ENCODE measurements at places on chromosomes 3 and 15. TPM values are rescaled to one million over a fixed set of nuclear protein-coding genes. Genes with fewer than 3 reads are reported as not detected.

DNA sequence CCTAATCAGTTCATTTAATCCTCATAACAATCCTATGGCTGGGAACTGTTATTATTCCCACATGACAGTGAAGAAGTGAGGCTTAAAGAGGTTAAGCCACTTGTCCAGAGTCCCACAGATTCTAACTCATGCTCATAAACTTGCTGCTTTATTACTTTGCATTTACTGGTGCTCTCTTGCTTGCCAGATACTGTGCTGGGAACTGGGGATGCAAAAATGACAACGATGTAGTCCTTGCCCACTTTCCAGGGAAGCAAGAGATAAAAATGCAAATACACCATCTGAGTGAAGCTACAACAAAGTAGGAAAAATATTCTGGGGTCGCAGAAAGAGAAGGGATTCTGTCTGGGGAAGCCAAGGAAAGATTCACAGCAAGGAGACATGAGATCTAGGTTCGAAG is 335.0 kb downstream of the VPS13C start:
- H3K36me3 ChIP-seq: no peaks in the 10 kb centered on the region
- DNase-seq: no peak
- H3K27ac ChIP-seq: no peak overlapping the region
- H3K4me3 ChIP-seq: no peak overlapping the region
- no peaks in the 10 kb centered on the region for H3K4me1 ChIP-seq

DNA sequence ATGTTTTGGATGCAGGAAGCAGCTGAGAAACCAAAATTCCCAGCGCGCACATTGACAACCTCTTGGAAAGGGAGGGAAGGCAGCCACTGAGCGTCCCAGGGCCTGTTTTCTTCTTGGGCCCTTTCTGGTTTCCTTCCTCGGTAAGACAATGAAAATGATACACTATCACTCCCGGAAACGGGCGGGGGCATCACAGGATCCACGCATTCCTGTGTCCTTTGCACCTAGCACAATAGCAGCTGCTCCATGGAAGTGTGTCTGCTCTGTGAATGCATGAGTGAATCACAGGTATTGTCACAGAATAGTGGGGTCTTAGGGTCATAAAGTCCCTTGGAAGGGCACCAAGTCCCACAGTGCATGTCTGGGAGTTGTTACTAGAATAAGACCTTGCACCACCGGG is 6.3 kb upstream of the ITPKA start:
- H3K4me1 ChIP-seq: peaks cover 6% of the 10 kb centered on the region
- no peak for DNase-seq

- no peak overlapping the region for H3K4me3 ChIP-seq
- no peak for DNase-seq
- no peak overlapping the region for H3K27ac ChIP-seq
- H3K36me3 ChIP-seq: peaks cover 5% of the 10 kb centered on the region
- no peaks in the 10 kb centered on the region for H3K4me1 ChIP-seq
Observed at GRCh38 chr3:17402442-17402841, 340.0 kb downstream of the TBC1D5 start.

DNA sequence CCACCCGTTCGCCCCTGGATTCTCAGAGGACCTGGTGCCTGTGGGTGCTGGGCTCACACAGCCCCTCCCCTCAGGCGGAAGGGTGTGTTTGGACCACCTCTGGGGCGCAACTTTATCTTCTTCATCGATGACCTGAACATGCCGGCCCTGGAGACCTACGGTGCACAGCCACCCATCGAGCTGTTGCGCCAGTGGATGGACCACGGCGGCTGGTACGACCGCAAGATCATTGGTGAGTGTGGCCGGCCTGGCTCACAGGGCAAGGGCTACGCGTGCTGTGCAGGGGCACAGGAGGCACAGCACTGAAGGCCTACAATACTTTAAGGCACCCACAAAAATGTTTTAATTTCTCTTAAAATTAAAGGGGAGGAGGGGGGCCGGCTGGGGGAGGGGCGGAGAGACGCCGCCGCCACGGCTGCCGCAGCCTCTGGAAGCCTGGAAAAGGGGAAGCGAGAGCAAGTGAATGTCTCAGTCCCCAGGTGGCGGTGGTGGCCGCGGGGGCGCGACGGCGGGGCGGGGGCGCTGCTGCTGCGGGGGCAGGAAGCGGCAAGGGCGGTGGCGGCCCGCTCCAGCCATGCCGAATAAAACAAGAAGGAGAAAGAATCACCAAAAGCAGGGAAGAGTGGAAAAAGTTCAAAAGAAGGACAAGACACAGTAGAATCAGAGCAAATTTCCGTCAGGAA is 56.8 kb downstream of the DNAH1 start:
- no peak overlapping the region for H3K27ac ChIP-seq
- H3K4me3 ChIP-seq: no peak overlapping the region
- no peaks in the 10 kb centered on the region for H3K4me1 ChIP-seq
- no peaks in the 10 kb centered on the region for H3K27me3 ChIP-seq

- H3K36me3 ChIP-seq: no peaks in the 10 kb centered on the region
- no peaks in the 10 kb centered on the region for H3K27me3 ChIP-seq
- no peak overlapping the region for H3K27ac ChIP-seq
- H3K4me3 ChIP-seq: no peak overlapping the region
Observed at GRCh38 chr3:54857343-54857742, 70.5 kb downstream of the LRTM1 start.

DNA sequence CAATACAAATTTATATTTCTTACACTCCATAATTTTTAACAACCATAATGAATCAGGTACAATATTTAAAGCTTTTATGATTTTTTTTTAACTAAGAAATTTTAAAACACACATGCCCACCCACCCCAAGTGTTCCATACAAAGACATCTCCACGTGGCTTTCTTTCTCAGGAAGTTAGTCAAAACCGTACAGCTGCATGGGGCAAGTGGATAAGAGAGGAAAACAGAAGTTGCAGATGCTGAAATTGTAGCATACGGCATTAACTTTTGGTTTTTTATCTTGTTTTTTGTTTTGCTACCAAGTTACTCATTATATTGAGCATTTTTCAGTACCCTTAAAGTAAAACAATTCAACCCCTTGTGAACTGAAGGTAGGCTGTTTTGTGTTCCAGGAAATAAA is 14.8 kb downstream of the GNB4 start:
- no peaks in the 10 kb centered on the region for H3K36me3 ChIP-seq
- H3K27ac ChIP-seq: no peak overlapping the region
- no peaks in the 10 kb centered on the region for H3K27me3 ChIP-seq
- H3K4me1 ChIP-seq: peaks cover 19% of the 10 kb centered on the region

DNA sequence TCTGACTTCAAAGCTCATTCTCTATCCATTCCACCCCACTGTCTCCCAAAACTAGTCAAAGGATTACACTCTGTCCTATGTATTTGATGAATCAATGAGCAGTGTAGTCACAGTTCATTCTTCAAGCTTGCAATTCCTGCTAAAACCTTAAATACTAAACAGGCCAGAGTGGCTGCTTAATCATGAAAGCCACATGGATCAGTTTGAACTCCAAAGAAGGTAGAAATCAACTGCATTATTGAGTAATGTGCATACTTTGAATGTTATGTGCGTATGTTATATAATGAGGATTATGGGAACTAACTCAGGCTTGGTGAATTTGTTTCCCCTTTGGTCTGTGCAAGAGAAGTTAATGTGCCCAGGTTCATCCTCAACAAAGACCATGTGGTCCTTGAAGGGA is 45.4 kb downstream of the PRICKLE2 start:
- H3K4me1 ChIP-seq: no peaks in the 10 kb centered on the region
- H3K4me3 ChIP-seq: no peak overlapping the region
- H3K36me3 ChIP-seq: peaks cover 3% of the 10 kb centered on the region
- H3K27me3 ChIP-seq: no peaks in the 10 kb centered on the region

- no peaks in the 10 kb centered on the region for H3K4me1 ChIP-seq
- H3K4me3 ChIP-seq: no peak overlapping the region
- no peak overlapping the region for H3K27ac ChIP-seq
- no peaks in the 10 kb centered on the region for H3K36me3 ChIP-seq
Observed at GRCh38 chr15:90823455-90823974, 44.9 kb upstream of the FURIN start.

DNA sequence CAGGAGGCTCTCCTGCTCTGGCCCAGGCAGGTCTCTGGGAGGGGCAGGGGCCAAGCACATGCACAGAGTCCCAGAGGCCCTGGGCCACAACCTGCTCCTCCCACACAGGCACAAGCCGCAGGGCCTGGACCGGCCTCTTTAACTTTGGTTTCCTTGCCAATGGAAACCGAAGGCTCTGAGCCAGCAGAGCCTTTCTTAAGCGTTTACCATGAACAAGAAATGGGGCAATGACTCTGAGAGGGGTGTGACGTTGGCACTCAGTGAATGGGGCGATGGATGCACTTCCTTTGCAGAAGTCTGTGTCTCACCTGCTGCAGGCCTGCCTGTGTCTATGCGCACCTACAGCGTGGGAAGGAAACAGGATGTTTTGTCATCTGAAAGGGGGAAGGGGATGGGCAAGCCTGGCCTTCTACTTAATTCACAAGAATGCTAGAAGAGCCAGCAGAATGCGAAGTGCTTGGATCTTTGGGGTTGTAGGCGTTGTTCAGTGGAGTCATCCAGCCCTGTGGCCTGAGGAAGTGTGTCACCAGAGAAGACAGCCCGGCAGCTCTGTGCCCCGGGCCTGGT is 41.8 kb downstream of the IFT122 start:
- H3K27me3 ChIP-seq: no peaks in the 10 kb centered on the region
- no peak for DNase-seq
- peak overlapping the region; percentile 37 for H3K27ac ChIP-seq
- no peak overlapping the region for H3K4me3 ChIP-seq

GRCh38 chr3:131794766-131795388 is 239.9 kb downstream of the CPNE4 start:
- H3K27me3 ChIP-seq: no peaks in the 10 kb centered on the region
- peak; percentile 44 for DNase-seq
- no peaks in the 10 kb centered on the region for H3K4me1 ChIP-seq
- H3K4me3 ChIP-seq: no peak overlapping the region
- no peak overlapping the region for H3K27ac ChIP-seq

DNA sequence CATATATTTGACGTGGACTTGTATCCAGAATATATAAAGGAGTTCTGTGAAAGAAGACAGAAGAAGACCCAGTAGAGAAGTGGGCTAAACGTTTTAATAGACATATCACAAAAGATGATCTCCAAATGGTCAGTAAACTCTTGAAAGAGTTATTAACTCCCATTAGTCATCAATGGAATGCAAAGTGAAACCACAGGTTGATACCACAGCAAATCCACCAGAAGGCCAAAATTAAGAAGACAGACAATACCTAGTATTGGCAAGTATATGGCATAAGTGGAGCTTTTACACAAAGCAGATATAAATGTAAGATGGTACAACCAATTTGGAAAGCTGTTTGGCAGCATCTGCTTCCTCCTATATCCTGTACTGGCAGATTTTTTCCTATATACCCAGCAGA is 6.0 kb downstream of the SPATA16 start:
- H3K27me3 ChIP-seq: no peaks in the 10 kb centered on the region
- DNase-seq: no peak
- H3K27ac ChIP-seq: no peak overlapping the region
- no peaks in the 10 kb centered on the region for H3K4me1 ChIP-seq

GRCh38 chr3:159852821-159853505 is 135.7 kb upstream of the IL12A start:
- H3K27me3 ChIP-seq: peaks cover 37% of the 10 kb centered on the region
- DNase-seq: peak; percentile 68
- H3K4me1 ChIP-seq: peaks cover 20% of the 10 kb centered on the region
- peak overlapping the region; percentile 84 for H3K27ac ChIP-seq

GRCh38 chr3:131053043-131053859 is 26.6 kb downstream of the NEK11 start:
- no peaks in the 10 kb centered on the region for H3K4me1 ChIP-seq
- peak; percentile 10 for DNase-seq
- no peak overlapping the region for H3K27ac ChIP-seq

- no peaks in the 10 kb centered on the region for H3K36me3 ChIP-seq
- no peak for DNase-seq
- peaks cover 26% of the 10 kb centered on the region for H3K4me1 ChIP-seq
Observed at GRCh38 chr3:130854208-130854864, 39.5 kb upstream of the ATP2C1 start.

GRCh38 chr3:113626503-113627371 is 69.7 kb downstream of the USF3 start:
- peak; percentile 64 for DNase-seq
- H3K4me1 ChIP-seq: peaks cover 15% of the 10 kb centered on the region
- no peak overlapping the region for H3K4me3 ChIP-seq
- H3K36me3 ChIP-seq: no peaks in the 10 kb centered on the region
- no peak overlapping the region for H3K27ac ChIP-seq
- no peaks in the 10 kb centered on the region for H3K27me3 ChIP-seq

Gene GPR171
- 1.5 TPM for total RNA-seq

Gene HYKK
- total RNA-seq: 4.5 TPM

Gene NDN
- 35.4 TPM for total RNA-seq

Gene WNT5A
- 22.2 TPM for total RNA-seq

Gene CCDC191
- total RNA-seq: 15.3 TPM

Measured in lung (tissue), 17 donors.